ENCODE measurements at places on chromosomes 5 and 9.

DNA sequence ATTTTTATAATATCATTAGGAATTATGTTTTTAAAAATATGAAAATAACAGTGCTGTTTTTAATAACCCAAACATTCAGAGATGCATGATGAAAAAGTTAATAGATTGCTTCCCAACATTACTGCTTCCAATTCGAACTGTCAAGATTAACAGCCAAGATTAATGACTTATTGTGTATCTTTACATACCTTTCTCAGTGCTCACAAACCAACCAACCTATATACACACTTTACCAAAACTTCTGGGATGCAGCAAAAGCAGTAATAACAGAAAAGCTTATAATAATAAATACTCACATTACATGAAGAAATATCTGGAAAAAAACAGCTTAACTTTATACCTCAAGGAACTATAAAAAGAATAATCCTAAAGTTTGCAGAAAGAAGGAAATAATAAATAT, 82.1 kb downstream of the TMEM232 start:
- DNase-seq, result no peak

DNA sequence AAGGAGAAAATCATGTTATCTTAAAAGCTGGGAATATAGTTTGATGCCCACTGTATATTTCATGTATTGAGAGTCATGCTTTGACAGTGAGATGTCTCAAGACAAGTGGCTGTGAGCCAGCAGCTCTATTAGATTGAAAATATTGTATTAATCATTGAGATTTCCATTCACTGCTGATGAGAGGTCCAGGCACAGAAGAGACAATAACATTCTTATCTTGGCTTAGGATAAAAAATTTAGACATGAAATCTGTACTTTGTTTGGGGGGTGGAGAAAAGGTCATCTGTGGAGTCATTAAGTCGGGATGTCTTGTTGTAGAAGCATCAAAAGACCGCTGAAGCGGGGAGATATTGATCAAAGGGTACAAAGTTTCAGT, 97.9 kb upstream of the EQTN start:
- DNase-seq, result no peak

- DNase-seq, result no peak
Measured at GRCh38 chr9:135134268-135135022, 47.0 kb downstream of the OLFM1 start.

GRCh38 chr5:107389130-107389774, 281.5 kb downstream of the EFNA5 start:
- DNase-seq, result no peak

DNA sequence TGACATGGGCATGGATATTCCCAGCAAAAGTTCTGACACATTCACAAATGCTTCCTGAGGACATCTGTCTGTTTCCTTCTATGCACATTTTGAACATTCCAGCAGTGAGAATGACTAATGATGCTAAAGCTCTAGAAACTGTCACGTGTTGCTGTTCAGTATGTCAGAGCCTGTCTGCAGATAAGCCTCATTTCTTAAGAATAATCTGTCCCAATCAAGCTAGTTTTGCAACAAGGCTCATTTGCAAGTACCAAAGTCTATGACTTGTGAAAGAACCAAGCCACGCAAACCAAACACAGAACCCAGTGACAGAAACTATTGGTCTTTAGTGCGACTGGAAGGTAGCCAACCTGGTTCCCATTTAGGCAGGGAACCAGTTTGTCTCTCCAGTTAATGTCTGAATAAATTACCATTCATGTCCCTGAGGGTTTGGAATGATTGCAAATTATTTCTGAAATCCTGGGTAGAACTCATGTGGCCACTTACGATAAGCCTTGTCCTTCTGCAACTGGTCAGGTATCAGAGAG, 178.5 kb downstream of the C9orf152 start:
- DNase-seq, result no peak

DNA sequence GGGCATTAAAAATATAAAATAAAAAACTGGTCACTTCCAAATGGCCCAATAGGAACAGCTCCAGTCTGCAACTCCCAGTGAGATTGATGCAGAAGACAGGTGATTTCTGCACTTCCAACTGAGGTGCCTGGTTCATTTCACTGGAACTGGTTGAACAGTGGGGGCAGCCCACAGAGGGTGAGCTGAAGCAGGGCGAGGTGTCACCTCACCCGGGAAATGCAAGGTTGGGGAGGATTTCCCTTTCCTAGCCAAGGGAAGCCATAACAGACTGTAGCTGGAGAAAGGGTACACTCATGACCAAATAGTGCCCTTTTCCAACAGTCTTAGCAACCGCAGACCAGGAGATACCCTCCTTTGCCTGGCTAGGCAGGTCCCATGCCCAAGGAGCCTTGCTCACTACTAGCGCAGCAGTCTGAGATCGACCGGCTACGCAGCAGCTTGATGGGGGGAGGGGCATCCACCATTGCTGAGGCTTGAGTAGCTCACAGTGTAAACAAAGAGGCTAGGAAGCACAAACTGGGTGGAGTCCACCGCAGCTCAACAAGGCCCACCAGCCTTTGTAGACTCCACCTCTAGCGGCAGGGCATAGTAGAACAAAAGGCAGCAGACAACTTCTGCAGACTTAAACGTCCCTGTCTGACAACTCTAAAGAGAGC, 12.7 kb downstream of the RLN1 start:
- DNase-seq, result no peak

- DNase-seq, result no peak
Measured at GRCh38 chr5:73793911-73794310, 167.9 kb downstream of the ARHGEF28 start.

DNA sequence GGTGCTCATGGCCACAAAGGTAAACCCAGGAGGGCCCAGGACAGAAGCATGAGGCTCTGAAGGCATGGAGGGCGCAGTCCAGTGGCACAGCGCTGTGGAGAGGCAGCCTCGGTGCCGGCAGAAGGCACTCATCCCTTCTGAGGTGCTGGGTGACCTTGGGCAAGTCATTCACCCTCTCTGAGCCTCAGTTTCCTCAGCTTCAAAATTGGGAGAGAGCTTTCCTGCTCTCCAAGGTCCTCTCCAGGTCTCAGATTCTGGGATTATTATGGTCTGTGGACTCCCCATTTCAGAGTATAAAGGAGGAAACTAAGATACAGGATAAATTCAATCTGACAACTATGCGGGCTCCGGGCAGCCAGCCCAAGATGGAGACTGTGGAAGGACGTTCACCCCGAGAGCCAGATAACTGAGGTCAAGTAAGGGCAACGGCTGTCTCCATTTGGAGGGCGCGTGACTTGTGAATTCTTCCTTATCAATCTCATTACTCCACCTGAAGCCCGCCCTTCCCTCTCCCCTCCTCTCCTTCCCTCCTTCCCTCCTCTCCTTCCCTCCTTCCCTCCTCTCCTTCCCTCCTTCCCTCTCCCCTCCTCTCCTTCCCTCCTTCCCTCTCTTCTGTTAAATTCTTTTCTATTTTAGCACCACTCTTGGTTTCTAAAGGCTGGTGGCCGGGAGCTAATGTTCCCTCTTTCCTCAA, 58.1 kb downstream of the LRSAM1 start:
- DNase-seq, result no peak

GRCh38 chr9:135410831-135411473, 68.6 kb upstream of the PPP1R26 start:
- no peak for DNase-seq

DNA sequence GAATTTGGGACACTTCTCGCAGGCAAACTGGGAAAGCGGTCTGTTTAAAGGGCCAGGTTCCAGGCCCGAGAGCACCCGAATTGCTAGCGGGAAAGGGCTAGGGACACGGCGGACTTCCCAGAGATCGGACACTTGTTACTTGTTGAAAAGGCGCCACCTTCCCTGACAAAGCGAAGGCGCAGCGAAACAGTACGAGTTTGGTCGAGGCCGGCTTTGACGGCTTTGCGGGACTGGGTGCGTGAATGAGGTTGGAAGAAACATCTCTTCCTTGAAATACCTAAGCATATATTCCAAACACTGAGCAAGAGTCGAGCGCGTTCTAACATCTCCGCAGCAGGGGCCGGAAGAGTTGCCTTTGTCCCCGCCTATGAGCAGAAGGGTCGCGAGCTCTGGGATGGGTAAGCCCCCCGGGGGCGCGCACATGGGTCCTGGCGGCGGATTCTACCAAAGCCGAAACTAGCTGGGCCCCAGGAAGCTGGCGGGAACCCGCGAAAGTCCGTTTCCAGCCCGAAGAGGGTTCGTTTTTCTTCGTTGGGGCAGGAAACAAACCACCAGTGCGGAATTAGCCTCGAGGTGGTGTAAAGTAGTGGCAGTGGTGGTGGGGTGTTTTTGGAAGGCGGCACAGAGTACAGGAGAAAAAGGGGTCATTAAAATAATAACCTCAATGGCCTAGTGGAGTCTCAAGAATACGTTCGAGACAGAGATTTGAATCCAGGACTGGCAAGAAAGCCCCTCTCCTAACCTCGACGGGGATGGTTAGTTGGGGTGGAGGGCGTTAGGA, 1.5 kb downstream of the GDNF start:
- DNase-seq, result no peak

GRCh38 chr9:110744715-110745384, 76.3 kb downstream of the MUSK start:
- DNase-seq, result no peak

DNA sequence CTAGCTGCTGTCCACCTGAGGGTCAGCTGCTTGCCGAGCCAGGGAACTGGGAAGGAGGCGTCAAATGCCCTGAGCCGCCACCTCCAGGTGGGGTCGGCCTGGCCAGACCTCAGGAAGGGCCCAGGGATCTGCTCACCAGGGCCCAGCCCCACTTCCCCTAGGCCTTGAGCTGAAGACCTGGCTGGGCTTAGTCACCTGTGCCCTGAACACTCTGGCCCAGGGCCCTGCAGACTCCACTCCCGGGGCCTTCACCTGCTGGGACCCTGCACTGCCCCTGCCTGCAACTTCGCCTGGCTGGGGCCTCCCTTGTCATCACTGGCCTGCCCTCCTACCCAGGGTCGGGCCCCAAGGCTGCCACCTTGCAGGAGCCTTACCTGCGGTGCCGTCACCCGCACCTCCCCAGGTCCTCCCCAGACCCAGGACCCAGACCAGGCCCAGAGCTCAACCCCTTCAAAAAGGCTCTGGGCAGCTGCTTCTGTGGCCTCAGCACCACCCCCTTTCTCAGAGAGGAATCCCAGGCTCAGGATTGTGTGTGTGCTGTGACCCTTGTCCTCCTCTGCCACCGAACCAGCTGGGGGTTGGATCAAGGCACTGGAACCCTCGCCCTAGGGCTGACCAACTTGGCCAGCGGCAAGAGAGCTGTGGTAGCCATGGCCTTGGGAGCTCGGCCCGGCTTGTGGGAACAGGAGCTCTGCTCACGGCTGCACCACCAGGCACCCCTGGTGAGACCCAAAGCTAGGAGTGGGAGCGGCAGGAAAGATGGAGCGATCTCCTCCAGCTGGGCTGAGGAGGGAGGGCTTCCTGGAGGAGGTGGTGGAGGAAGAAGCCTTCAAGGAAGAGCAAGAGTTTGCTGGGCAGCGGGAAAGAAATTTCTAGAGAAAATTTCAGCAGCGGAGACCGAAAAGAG, 1.2 kb upstream of the NELFB start:
- no peak for DNase-seq

- no peak for DNase-seq
Measured at GRCh38 chr5:158780656-158781237, 319.0 kb downstream of the EBF1 start.

- no peak for DNase-seq
Measured at GRCh38 chr9:1083325-1083913, 33.3 kb downstream of the DMRT2 start.
